ENCODE measurements at places on chromosomes 13 and 19.

DNA sequence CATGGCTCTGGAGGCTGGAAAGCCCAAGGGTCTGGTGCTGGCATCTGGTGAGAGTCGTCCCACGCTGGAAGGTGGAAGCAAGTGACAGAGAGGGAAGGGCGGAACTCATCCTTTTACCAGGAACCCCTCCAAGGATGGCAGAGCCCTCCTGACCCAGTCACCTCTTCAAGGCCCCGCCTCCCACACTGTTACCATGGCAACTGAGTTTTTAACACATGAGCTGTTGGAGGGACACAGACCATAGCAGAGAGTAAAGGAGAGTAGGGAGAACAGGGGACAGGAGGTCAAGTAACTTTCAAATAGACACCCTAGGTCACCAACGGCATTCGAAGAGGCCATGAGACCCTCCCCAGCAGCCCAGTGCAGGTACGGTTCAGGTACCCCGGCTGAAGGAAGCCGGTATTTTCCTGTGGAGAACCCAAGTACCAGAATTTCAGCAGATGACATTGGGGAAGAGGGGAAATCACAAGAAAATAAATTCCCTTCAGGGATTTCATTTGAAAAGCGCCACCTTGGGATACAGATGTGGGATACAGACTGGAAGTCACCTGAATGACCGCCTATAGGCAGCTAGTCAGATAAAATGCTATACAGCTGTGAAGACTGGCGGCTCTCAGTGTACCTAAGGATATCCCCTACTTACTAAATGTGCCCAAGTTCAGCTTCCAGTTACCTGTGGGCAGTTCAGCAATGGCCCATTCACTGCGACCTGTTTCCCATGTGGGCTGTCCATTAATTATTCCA, 8.0 kb downstream of the IL17D start:
- DNase-seq, result no peak

DNA sequence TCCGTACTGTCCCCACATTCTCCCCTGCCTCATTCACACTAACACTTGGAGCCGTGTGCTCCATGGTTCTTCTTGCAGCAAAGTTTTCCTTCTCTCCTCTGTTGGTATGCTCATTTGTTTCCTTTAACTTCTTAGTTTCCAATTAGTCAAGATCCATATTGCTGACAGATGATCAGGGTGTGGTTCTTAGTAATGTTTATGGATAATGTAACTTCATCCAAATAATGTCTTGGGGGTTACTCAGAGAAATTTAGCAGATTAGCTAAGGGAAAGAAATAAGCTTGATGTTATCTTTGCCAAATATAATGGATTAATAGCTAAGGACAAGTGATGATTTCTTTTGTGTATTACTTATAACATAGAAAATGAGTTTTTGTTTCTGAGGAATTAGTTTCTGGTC, 174.4 kb downstream of the NUFIP1 start:
- no peak for DNase-seq

DNA sequence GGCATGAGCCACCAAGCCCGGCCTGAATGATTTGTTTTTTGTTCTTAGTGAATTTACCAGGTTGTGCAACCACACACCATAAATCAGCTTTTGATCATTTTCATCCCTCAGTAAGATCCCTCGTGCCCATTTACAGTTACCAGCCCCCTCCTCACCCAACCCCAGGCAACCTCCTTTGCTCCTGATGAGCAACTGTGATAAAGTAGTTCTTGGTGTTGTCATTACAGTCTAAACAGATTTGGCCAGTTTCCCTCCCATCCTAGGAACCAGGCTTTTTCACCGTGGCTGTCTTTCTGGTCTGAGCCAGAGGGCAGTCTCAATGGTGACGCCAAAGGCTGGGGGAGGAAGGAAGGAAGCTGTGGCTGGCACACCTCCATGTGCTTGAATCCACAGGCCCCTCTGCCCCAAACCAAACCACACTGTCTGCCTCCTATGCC, 61.2 kb upstream of the WDFY2 start:
- DNase-seq, result no peak

DNA sequence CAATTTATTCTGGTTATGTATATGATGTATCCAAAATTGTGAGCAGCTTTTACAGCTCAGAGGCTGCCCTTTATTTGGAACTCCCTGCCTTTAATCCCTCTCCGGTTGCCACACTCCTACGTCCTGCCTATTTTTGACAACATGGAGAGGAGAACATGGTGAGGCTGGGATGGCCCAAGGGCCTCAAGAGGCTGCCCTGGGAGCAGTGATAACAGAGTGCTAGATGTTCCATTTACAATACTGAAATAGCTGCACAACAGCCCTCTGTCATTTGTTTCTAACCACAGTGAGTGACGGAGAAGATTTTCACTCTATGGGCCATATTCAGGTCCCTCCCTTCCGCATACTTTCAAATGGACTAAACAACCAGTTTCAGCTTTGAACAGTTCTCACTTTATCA, 33.4 kb downstream of the STARD13 start:
- no peak for DNase-seq
